ENCODE measurements at places on chromosomes 4 and X.

DNA sequence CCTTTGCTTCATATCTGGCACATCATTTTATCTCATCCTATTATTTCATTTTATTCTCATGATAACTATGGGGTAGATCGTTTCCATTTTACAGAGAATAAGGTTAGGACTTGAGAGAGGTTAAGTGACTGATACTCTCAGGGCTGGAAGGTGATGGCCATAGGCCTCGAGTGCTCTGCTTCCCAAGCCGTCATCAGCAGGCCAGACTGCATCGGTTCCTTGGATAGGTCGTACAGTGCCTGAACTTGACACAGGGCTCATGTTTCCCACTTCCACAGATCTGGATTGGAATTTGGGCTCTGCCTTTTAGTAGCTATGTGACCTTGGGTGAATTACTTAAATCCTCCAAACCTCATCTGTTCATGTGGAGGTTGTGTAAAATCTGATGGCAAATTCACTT lies 81.4 kb downstream of the TMEM131L start:
- no peak for DNase-seq

DNA sequence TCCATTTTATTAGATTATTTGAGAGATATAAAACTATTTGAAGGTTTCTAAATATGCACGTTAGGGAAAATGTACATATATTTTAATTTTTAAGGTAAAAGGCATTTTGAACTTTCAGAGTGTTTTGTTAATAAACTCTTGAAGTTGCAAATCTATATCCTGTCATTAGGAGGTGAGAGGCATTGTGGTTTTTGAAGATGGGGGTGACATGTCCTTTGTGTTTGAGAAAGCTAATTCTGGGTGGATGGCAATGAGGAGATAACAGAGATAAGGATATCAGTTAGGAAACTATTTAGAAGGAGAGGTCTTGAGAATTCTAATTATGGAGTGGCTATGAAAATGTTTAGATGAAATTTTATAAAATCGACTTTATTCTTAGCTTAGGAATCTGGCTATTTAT lies 6.1 kb downstream of the STIM2 start:
- no peak for DNase-seq

DNA sequence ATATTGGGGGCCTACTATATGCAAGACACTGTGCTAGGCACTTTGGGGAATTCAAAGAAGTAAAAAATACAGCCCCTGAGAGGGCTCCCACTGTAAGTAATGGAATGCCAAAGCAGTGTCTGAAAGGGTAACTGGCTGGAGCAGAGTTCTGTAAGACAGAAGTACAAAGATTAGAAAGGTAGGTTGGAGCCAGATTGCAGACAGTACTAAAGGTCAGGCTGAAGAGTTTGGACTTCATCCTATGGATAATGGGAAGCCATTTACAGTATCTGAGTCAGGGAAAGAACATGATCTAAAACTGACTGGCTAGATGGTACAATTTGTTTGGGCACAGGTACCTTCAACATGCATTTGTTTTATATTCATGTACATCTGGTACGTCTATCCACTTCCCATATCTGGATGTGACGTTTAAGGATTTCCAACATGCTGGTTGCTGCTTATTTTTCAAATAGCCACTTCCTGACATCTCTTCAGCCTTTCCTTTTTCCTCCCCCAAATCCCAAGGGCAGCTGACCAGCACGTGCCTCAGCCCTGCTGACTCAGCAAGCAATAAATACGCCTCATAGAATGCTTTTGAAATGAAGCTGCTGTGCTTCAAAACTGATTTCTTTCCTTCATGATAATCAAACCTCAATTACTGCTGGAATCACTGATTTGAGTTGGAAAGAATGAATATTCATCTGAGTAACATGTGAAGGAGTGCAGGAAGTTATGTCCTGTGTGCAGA lies 9.5 kb downstream of the ENOX2 start:
- DNase-seq = no peak

GRCh38 chr4:56606385-56606784 lies 74.7 kb downstream of the HOPX start:
- no peak for DNase-seq

DNA sequence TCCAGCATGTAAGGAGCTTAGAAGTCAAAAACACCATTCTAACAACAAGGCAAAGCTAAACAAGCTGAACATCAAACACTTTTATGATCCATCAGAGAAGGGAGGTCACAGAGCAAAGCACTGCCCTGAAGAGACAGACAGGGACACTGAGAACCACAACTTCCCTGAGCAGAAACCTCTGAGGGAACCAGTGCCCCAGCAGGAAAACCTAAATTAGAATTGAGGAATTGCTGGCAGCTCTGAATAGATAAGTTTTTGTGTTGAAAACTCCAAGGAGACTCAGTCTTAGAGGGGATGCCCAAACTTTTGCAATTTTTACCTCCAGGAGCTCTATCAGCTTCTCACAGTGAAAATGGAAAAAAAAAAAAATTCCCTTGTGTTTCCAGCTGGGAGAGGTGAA lies 83.0 kb upstream of the MAPK10 start:
- no peak for DNase-seq

- DNase-seq = no peak
These were observed 83.7 kb upstream of the F9 start for GRCh38 chrX:139446832-139447231.

GRCh38 chr4:27717431-27717755 lies 856.8 kb downstream of the STIM2 start:
- DNase-seq = no peak

DNA sequence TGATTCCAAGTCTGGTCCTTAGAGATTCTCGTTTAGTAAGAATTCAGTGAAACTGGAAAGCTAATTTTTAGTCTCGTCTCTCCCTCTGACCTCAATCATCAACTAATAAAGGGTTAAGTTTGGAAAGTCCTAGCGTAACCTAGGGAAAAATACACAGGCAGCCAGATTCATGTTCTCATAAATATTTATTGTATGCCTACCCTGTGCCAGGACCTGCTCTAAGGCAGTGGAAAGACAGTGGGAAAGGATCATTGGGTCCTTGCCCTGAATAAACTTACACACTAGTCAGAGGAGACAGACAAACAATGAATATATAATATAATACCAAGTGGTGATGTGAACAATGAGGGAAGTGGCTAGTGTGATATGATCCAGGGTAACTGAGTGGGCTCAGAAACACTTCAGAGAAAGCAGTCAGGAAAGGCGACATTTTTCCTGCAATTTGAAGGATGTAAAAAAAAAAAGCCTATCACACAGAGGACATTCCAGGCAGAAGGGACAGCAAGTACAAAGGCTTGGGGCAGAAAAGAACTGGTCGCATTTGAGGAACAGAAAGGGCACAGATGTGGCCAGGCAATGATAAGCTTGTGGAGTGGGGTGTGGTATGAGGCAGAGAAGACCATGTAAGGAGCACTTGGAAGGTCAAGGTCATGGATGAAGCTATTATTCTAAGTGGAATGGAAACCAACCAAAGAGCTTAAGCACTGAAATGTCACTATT lies 128.8 kb downstream of the AMELX start:
- DNase-seq = no peak

DNA sequence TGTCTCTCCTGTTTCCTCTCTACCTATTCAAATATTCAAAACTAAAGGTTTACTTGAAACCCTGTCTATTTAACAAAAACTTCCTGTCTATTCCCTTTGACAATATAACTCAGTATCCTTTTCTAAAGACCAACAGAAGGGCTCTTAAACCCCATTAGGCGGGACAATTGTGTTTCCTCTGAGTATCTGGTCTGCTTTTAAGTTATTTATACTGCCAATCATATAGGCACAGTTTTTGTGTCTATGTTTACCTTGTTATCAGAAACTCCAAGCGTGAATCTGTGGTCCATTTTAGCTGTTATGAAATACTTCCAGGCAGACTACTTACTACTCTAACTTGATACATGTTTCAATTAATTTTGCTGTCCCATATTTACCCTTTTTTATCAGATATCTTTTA lies 350.0 kb upstream of the CTSO start:
- no peak for DNase-seq

GRCh38 chrX:65697211-65697641 lies 29.8 kb downstream of the MSN start:
- no peak for DNase-seq

DNA sequence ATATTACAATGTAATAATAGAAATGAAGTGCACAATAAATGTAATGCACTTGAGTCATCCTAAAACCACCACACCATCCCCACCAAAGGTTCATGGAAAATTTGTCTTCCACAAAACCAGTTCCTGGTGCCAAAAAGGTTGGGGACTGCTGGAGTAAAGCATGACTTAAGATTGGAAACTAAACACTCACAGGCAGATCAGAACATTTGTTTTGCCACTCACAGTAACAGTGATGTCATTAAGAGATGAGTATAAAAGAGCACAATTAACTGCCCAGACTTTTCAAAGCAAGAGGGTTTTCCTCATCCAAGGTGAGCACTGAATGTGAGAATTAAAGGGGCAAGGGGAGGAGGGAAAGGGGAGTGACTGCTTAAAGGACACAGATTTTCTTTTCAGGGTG lies 35.6 kb downstream of the MAP7D3 start:
- DNase-seq = no peak

GRCh38 chr4:74428276-74428675 lies 16.7 kb upstream of the AREG start:
- no peak for DNase-seq

- no peak for DNase-seq
These were observed 195.4 kb upstream of the PPP1R2C start for GRCh38 chrX:42973321-42973720.

GRCh38 chr4:55745014-55745413 lies 74.6 kb upstream of the EXOC1L start:
- no peak for DNase-seq

GRCh38 chrX:153725832-153726285 lies 1.2 kb downstream of the ABCD1 start:
- DNase-seq = no peak

- DNase-seq = no peak
These were observed 154.6 kb upstream of the FAT1 start for GRCh38 chr4:186878203-186878776.

DNA sequence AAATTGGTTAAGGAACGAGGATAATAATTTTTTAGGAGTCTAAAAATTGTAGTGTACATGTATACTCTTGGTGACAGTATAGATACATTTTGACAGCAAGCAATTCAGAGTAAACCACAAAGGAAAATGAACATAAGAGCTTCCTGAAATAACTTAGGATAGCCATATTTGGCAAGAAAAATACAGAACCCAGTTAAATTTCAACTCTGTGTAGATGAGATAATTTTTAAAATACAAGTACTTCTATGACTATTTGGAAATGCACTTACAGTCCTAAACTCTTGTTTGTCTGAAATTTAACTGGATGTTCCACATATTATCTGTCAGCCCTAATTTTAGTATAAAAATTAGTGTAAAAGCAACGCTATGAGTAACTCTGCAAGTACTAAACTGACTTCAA lies 124.4 kb upstream of the PCDH18 start:
- no peak for DNase-seq

DNA sequence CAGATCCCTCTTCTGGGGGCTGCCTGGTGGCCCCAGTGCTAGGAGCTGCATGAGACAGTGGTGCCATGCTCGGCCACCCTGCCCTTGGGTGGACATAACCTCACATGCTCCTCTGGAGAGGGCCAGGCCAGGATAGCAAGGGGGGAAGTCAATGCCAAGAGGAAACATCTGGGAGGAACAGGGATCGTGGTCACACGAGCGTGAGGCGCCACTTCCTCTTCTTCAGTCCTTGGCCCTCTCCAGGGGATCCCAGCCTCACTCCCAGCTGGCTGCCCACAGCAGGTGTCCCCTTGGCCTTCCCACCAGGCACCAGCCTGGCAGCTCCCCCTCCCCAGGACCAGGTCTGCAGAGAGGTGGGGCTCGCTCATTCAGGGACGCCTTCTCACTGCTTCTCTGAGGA lies 28.6 kb downstream of the TBC1D14 start:
- no peak for DNase-seq

DNA sequence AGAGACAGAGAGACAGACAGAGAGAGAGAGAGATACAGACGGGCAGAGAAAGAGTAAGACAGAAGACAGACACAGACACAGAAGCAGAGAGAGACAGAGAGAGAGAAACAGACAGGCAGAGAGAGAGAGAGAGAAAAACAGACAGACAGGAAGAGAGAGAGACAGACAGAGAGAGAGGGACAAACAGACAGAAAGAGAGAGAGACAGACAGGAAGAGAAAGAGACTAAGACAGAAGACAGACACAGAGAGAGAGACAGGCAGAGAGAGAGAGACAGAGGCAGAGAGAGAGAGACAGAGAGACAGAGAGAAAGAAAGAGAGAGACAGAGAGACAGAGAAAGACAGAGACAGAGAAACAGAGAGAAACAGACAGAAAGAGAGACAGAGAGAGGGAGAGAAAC lies 27.2 kb upstream of the NAA11 start:
- DNase-seq = no peak

GRCh38 chr4:111400741-111401140 lies 744.5 kb upstream of the FAM241A start:
- no peak for DNase-seq

- no peak for DNase-seq
These were observed 28.7 kb downstream of the RAB28 start for GRCh38 chr4:13455411-13455810.

GRCh38 chrX:124534536-124534935 lies 188.2 kb downstream of the SH2D1A start:
- DNase-seq = no peak

GRCh38 chrX:115972717-115973116 lies 197.8 kb upstream of the AGTR2 start:
- no peak for DNase-seq

DNA sequence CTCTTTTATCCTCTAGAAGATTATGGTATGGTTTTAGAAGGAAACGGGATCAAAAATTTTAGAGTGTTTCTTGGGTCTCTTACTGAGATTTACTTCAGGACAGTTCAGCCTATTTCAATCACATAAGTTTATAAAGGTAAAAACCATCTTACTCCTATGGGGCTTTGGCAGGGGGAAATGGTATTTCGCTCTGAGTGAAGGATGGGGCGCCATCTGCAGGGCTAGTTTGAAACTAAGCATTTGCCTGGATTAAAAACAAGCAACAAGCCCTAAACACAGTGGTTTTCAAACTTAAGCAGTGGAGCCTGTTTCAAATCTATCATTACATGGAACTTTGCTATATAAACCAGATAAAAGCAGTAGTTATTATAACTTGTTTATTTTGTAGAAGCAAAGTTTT lies 361.5 kb upstream of the FMR1 start:
- no peak for DNase-seq

GRCh38 chr4:38306482-38307071 lies 346.4 kb downstream of the PTTG2 start:
- DNase-seq = no peak

DNA sequence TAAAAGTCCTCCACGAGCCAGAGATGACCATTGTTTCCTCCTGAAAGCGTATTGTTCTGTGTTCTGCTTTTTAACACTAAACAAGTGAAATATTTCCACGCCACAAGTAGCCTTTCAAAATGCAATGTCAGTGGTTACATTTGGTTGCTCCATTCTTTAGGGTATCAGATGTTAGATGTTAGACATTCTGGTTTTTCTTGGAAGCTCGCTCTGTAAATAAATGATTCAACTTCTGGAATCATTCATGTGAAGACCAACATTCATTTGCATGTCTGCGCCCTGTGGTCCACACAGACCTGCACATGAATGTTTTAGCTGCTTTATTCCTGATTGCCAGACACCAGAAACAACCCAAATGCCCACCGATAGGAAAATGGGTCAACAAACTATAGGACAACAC lies 38.0 kb upstream of the HELT start:
- no peak for DNase-seq

Data from stimulated activated CD8-positive, alpha-beta memory T cell treated with anti-CD3 and anti-CD28 coated beads, Interleukin-7, amount 100 ng/mL, for 1 hour (primary cell).